ENCODE measurements at places on chromosomes 4 and X.

- DNase-seq, result no peak
Observed at GRCh38 chr4:91472046-91472445, 831.7 kb upstream of the GRID2 start.

- no peak for DNase-seq
Observed at GRCh38 chr4:6747294-6748051, 31.5 kb downstream of the BLOC1S4 start.

DNA sequence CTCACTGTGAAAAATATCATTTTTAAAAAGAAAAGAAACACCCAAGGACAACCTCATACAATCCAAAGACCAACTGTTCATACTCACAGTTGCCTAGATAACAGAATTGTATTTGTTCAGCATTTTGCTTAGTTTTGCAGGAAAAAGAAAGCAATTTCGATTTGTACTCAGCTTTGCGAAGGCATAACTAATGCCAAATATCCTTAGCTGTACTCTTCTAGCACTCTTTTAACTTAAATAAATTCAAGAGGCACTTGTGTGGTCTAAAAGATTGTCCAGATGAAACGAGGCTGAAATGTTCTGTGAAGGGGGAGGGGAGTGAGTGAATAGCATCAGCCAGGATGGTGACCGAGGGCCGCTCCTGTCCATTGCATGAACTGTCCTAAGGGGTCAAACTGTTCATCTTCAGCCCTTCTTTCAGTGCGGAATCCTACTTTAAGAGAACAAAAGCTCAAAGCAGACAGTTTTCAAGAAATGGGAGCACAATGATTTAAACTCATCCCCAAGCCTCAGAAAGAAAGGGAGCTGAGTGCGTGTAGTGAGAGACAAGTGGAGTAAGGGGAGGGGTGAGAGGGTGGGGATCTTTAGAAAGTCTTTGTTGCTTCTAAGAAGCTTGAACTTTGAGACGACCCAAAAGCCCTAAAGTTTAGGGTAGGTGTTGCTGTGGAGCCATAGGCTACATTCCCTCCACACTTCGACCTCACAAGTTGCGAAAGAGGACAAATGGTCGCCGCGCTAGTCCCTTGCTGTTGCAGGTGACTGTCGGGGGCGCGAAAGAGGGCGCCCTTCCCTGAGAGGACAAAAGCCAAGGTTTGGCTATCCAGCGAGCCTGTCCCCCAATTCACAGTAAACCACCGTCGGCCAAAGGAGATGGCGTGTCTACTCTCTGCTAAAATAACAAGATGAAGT, 4.0 kb upstream of the NEUROG2 start:
- no peak for DNase-seq

DNA sequence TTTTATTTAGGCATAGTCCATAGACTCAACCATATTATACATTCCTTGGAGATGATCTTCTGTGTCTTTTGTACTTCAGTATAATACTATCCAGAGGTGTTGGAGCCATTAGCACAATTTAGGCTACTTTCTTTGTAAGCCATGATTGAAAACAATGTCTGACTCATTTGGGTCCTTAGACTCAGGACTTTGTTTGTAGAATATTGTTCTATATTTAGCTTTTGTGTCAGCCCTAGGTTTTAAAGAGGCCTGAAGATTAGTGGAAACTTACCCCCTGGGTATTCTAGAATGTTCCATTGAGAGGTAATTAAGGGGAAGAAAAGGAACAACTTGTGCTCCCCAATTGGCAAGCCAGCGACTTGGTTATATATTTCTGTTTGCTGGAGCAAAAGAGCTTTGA, 145.2 kb upstream of the SCML1 start:
- no peak for DNase-seq

Measured in suppressor macrophage treated with lipopolysaccharide for 1 hour (primary cell).